ENCODE measurements at places on chromosomes 5 and 9. TPM values are rescaled to one million over a fixed set of nuclear protein-coding genes. Genes with fewer than 3 reads are reported as not detected.

- no peaks in the 10 kb centered on the region for H3K27me3 ChIP-seq
- DNase-seq = no peak
- H3K27ac ChIP-seq = no peak overlapping the region
- H3K36me3 ChIP-seq = no peaks in the 10 kb centered on the region
Measured at GRCh38 chr5:122007546-122007945, 45.8 kb downstream of the SRFBP1 start.

- DNase-seq = no peak
- H3K4me1 ChIP-seq = no peaks in the 10 kb centered on the region
- no peak overlapping the region for H3K27ac ChIP-seq
Measured at GRCh38 chr9:111023128-111023527, 15.1 kb downstream of the LPAR1 start.

INSL6 gene
- not detected for total RNA-seq

RAB3C gene
- total RNA-seq = 5.2 TPM

HMMR gene
- 9.8 TPM for total RNA-seq
